Foreskin keratinocyte (primary cell): ENCODE measurements at places on chromosomes 7 and 10. TPM values are rescaled to one million over a fixed set of nuclear protein-coding genes. Genes with fewer than 3 reads are reported as not detected.

DNA sequence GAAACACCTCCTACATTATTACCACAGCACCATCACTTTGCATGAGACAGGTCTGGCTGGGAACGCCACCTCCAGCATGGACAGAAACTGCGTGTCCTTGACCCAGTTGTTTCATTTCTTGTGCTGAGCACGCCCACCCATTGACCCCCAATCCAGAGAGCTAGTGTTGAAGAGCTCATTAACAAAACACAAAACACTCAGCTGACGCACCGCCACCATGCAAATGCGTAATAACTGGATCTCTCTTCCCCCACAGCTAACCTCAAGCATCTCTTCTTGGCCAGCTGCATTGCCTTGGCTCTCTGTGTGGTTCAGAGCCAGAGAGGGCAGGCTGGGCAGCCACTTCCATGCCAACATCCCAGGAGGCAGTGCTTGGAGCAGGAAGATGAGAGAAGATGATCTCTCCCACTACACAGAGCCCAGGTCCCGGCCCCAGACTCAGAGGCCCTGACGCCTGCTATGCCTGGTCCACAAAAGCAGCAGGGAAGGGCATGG, 173.5 kb downstream of the PLXNA4 start:
- no peak for DNase-seq

DNA sequence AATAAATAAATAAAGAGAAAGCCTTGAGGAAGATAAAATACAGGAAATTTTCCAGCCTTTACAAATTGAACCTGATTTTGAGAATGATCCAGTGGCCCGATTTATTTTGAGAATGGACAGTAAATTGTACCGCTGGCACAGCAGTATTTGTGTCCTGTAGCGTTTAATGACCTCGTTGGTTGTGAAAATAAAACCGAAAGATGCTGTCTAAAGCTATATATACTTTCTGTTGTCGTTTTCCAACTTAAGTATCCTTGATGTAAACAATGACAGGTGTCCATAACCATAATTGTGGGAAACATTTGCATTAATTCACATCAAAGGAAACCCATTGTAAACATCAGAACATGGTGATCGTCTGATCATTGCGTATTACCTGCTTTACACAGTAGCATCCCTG, 38.8 kb downstream of the TBXAS1 start:
- no peak for DNase-seq

GRCh38 chr7:91894781-91895480, 14.4 kb upstream of the MTERF1 start:
- DNase-seq = no peak

- no peak for DNase-seq
These were observed 7.1 kb upstream of the EMX2 start for GRCh38 chr10:117535298-117536071.

GRCh38 chr10:80713398-80713928, 175.8 kb downstream of the SH2D4B start:
- no peak for DNase-seq

- no peak for DNase-seq
These were observed 114.5 kb upstream of the CDCA7L start for GRCh38 chr7:22060197-22060596.

DNA sequence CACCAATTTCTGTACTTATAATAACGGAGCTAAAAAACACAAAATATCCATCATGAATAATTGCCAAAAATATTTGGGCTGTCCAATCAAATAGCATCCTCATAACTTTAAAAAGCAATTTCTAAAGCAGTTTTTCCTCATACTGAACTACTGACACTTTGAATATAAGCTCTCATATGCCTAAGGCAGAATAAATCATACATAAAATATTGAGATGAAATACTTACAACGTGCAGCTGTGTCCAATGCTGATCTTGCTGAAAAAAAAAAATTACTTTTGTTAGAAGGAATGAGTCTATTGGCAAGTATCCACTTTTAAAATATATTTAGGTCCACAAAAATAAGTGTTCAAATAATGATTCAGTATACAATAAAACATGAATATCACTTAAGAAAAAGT, 24.2 kb downstream of the FAM3C start:
- DNase-seq = no peak

DNA sequence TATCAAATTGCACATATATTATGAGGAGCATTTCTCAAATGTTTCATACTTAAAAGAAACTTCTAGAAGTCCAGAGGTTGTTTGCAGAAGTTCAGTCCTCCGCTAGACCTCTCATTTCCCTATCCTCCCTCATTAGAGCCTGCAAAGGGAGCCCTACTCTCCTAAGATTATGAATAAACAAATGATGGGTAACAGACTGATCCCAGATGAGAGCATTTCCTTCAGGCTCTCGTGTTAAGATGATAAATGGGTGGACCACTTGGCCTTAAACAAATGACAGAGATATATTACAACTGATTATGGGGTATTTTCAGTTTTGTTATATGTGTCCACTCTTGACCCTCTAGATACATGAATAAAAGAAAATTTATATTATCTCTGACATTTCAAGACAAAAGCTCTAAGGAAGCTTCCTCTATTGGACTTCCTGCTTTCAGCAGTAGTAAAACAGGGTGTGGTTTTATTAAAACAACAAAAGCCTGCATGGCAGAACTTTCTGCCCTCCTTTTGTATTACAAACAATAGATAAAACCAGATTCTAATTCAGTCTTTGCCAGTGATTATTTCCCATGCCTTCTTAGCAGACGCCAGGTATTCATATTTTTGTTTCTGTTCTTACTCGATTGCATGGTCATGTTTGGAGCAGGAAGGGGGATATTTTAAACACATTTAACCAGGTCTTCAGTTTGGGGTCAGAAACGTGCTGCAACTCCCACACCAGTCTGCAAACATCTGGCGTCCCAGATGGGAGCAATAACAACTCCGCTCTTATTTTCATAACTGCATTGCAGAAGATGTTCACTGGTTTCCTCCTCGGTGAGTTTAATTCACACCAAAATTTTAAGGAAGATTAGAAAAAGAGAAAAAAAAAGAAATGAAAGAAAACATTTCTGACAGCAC, 52.4 kb upstream of the FAM204A start:
- no peak for DNase-seq

GRCh38 chr7:69657331-69657730, 59.1 kb downstream of the AUTS2 start:
- no peak for DNase-seq

DNA sequence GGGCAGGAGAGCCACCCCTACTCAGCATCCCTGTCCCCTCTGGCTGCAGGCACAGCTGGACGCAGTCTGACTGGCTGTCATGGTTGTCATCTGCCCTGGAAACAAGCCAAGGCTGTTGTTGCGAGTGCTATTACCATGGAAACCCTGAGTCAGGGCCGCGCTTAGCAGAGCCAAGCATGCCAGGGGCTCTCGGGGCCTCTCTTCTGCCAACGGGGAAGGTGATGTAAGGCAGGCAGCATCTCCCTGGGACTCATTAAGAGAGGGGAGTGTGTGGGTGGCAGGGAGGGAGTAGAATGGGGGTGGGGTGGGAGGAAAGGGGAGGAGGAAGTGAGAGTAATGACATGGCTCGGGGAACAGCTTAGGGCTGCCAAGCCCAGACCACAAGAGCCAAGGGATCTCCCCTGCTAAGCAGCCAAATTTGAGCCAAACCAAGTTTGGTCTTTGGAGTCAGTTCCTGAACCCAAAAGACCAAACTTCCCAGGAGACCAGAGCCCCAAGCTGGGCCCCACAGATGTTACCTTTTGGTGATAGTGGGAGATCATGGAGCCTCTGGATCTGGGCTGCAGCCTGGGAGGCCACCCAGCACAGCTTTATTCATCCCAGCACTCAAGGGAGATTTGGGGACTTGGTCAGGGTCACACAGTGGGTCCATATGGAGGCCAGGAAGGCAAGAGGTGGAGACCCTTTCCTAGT, 67.6 kb downstream of the TMEM130 start:
- no peak for DNase-seq

GRCh38 chr7:112488264-112488552, 7.4 kb downstream of the LSMEM1 start:
- no peak for DNase-seq

GRCh38 chr7:99221866-99222265, 14.0 kb upstream of the KPNA7 start:
- DNase-seq = no peak

DNA sequence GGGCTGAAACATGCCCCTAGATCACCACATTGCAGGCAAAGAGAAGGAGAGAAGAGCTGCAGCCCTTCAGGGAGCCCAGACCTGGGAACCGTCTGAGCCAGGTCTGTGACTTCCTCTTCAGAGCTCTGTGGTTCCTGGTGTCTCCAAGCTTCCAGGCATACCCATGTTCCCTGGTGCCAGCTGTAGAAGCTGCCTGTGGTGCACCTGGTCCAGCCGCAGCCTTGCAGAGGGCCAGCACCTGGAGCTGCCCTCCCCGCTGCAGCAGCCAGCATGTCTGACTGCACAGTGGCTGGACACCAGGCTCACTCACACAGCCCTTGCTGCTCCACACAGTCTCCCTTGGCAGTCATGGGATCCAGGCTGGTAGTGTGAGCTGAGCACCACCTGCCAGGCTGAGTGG, 33.6 kb downstream of the C7orf25 start:
- no peak for DNase-seq

GRCh38 chr10:127278001-127278400, 81.6 kb upstream of the INSYN2A start:
- no peak for DNase-seq

DNA sequence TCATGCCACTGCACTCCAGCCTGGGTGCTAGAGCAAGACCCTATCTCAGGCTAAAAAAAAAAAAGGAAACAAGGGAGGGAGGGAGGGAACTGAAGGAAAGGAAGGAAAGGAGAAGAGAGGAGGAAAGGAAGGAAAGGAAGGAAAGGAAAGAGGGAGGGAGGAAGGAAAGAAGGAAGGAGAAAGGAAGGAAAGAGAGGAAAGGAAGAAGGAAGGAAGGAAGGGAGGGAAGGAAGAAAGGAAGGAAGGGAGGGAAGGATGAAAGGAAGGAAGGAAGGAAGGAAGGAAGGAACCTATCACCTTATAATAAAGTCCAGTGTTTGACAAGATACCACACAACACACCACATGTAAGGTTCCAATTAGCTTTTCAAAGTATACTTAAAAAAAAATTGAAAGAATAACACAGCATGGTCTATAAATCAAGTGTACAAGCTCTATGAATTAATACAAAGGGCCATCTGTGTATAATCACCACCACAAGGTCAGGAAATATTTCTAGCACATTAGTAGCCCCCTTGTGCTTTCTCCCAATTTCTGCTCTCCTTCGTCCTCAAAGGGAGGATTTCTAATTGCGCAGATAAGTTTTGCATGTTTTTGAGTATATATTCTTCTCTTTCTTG, 26.4 kb downstream of the RNF216 start:
- no peak for DNase-seq

DNA sequence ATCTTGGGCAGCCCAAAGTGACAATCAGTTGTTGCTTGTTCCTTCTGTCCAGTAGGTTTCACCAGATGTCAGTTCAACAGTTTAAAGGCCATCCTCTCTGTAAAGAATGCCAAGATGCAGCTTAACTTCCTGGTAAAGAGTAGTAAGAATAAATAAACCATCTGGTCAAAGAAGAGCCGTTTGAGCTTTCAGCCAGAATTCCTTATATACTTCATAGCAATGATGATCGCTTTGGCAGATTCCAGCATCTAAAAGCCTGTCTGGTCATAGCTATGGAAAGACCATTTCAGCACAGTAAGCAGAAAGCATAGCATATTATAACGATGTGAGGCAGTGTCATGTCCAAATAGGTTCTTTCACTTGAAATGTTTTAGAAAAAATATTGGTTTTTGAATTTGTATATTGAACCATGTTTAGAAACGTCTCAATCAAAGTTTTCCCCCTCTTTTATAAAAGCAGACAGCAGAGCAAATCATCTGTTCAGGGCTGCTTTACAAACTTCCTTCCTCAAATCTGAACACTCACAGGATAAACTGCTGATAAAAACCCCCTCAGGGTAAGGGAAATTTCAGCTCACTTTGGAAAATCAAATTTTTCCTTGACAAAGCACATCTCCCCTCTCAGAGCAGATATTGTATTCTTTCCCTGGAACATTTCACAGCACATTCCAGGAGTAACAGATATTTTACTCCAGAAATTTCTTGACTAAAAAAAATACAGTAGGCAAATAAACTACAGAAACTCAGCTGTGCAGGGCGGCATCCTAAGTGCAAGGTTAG, 184.1 kb downstream of the NOC3L start:
- no peak for DNase-seq

- DNase-seq = peak; percentile 56
These were observed at the start of gene TMEM254 for GRCh38 chr10:80078448-80079311. TMEM254 (plus strand) TSS chr10:80078665; CDS start chr10:80078700, 35 bp downstream.

DNA sequence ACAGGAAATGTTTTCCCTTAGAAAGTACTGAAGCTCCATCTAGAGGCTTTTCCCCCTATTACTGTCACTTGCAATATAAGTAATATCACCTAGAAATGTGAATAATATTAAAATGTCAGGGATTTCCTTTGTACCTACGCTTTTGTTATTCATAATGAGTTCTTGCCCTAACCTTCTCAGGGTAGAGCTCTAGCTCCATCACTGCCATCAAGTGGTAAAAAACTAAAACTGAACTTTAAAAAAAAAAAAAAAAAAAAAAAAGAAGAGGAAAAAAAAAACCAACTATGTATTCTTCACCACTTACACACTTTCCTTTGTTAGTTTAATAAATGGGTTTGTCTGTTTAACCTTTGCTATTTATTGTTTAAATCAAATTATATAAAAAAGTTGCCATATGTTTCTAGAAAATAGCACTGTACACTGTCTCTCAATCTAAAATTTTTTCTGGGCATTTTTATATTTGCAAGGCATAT, 49.9 kb downstream of the DNAJC1 start:
- DNase-seq = peak; percentile 53

- DNase-seq = peak; percentile 69
These were observed 13.4 kb downstream of the BRI3 start for GRCh38 chr7:98294798-98295382.

- DNase-seq = no peak
These were observed 3.1 kb downstream of the GPER1 start for GRCh38 chr7:1090686-1091643.

DNA sequence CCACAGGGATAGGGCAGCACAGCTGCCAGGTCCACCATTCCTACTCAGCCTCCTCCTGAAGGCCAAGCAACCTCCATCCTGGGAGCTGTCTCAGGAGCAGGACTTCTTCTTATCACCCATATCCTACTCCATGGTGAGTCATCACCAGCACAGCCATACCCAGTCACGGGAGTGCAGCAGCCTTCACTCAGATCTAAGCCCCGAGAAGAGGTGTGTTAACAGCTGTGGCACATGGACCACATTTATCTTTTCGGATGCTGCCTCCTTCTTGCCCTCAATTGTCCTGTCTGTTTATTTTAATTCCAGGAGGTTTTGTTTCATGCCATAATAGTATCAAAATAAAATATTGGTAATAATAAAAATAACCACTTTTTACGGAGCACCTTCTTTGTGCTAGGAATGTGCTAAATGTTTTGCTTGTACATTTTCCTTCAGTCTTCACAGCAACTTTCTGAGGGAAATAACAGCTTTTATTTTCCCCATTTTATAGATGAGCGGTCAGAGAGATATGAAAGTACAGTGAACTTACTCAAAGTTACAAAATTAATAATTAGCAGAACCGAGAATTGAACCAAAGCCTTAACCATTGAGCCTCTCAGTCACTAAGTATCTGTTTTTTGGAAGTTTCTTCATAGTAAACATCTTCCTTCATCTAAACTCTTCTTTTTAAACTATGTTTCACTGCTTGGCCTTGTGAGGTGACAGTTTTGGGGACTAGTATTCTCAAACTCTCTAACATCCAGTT, 2.5 kb upstream of the KEL start:
- no peak for DNase-seq

Gene AP5Z1
- total RNA-seq = 21.3 and 25.8 TPM in 2 replicates

Gene BEND7
- total RNA-seq = 0.99 and 3.0 TPM in 2 replicates

Gene SEMA3D
- 8.3 and 10.6 TPM in 2 replicates for total RNA-seq

Gene SPDYE16
- not detected in 2 replicates for total RNA-seq

Gene GNGT1
- total RNA-seq = not detected in 2 replicates

Gene ARL4A
- total RNA-seq = 14.0 and 15.3 TPM in 2 replicates

Gene AASS
- 12.6 and 13.6 TPM in 2 replicates for total RNA-seq

Gene SEC23IP
- 33.4 and 35.8 TPM in 2 replicates for total RNA-seq

Gene CAPZA2
- 112 and 116 TPM in 2 replicates for total RNA-seq

Gene GIMAP8
- total RNA-seq = 0.07 TPM in 1 of 2 replicates, not detected in the other
